ENCODE measurements at places on chromosomes 2 and 18.

DNA sequence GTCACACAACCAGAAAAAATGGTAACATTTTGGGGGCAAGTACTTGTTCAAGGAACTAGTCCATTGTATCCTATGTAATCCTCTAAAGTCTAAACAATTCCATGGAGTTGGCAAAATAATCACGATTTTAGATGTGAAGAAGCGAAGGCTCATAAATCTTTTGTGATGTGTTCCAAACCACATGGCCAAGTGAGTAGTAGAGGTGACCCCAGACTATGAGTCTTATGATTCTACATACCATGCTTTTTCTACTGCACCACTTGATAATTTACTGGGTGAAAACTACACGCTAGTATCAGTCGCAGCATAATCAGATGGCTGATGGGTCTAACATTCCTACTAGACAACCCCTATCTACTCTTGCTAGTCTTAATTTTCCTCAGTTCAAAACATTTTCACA is 371.4 kb downstream of the OSR1 start:
- no peak for DNase-seq

- DNase-seq: no peak
Measured at GRCh38 chr18:8194431-8194830, 414.8 kb upstream of the RAB12 start.

- no peak for DNase-seq
Measured at GRCh38 chr2:44807201-44808025, 134.1 kb upstream of the SIX3 start.

DNA sequence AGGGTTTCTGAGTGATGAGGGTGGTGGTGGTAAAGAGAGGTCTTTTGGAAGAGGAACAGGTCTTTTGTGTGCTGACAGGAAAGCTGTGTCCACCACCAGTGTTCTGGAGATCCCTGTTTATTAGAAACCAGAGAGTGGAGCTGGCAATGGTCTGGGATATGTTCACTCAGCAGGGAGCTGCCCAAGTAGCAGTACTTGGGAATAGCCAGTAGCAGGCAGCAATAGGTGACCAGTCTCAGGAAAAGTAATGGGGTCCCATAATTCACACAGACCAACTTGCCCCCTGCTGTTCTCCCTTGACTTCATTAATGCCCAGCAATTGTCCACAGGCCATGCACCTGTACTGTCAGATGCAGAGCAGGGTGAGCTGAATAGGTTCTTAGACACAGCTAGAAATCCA is 1.8 kb downstream of the TSPYL6 start:
- DNase-seq: no peak

DNA sequence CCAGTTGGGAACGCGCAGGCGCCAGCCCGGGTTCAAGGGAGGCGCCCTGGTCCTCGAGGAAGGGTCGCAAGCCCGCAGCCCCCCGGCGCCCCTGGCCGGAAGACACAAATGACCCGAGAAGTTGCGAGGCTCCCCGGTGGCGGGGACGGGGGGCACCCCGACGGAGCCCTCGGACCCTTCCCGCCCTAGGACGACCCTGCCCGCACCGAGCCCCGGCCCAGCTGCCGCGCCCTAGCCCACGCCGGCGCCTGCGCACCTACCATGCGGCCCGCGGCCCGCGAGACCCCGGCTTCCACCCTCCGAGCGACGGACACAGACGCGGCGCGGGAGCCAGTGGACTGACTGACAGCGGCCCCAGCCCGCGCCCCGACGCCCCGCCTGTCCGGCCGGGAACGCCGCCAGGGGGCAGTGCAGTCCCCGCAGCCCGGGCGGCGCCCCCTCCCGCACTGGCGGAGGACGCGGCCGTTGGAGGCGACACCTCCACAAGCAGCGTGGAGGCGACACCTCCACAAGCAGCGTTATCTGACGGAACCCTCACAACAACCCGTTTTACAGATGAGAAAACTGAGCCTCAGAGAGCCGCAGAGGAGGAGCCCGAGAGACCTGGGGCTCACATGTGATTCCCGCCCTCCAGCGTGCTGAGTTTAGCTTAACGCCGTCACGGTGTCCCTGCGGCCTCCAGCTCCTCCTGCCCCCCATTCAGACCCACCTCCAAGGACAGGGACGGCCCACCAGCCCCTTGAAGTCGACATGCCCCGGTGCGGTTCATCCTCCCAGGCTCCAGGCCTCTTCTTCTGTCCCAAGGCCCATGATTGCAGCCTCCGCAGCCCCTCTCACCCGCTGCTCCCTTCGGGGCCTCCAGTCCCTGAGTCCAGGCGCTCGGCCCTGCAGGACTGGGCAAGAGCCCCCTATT is at the start of gene NMUR1:
Gene NMUR1, minus strand, starts transcription at position 347 of the 913 bp plus-strand sequence. Its CDS starts 84 bp downstream, at position 263.
- DNase-seq: peak; percentile 45

GRCh38 chr2:166140932-166141331 is 13.1 kb upstream of the SCN1A start:
- no peak for DNase-seq

DNA sequence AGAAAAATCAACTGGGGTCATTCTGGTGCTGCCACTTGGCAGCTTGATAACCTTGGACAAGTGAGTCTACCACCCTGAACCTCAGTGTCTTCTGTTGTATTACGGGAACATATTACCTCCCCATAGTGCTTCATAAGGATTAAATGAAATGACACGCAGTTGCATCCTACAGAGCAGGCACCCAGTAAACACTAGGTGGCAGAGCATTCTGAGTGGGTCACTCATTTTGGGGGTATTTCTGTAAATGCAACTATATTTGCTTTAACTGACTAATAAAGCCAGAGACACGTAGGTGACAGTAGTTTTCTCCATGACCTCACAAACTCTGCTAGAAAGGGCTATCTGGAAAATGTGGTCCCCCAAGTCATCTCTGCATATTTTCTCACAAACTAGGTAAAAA is 4.7 kb downstream of the CD226 start:
- DNase-seq: no peak

DNA sequence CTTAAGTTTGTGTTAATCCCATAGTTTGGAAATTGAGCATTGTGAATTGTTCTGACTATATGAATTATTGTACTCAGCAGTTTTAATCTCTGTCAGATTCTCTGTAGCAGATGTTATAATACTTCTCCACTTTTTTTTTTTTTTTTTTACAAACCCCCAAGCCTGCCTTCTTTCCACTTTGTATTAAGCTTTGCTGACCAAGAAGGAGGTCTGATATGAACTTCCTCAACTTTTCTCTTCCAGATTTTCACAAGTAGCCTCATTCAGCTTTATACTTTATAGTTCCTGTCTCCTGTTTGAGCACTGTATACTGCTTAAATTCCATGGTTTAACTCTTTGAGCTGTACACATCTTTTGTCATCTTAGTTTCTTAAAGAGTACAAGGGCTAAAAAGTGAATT is 105.0 kb downstream of the HAUS1 start:
- DNase-seq: no peak

GRCh38 chr2:26569216-26570082 is 71.7 kb downstream of the CIB4 start:
- DNase-seq: no peak

- no peak for DNase-seq
Measured at GRCh38 chr2:216873573-216873972, 13.7 kb upstream of the TNP1 start.

DNA sequence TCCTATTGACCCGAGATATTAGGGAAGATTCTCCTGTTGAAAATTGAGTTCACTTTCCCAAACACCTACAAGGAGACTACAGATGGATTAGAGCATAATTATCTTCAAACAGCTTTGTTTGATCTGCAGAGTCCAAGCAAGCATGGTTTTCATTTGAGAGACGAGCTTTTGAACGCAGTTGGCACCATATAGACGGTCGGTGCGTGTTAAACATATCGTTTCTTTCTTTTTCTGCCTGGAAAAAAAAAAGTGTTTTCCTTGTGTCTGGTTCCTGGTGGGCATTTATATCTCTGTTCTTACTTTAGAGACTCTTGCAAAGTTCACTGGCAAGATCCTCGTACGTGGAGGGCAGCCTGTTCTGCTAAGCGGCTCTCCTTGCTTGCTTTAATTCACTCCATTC is 248.9 kb downstream of the TMEM182 start:
- no peak for DNase-seq
